Liver (tissue), 10 donors: ENCODE measurements at places on chromosomes 13 and 19. TPM values are rescaled to one million over a fixed set of nuclear protein-coding genes. Genes with fewer than 3 reads are reported as not detected.

DNA sequence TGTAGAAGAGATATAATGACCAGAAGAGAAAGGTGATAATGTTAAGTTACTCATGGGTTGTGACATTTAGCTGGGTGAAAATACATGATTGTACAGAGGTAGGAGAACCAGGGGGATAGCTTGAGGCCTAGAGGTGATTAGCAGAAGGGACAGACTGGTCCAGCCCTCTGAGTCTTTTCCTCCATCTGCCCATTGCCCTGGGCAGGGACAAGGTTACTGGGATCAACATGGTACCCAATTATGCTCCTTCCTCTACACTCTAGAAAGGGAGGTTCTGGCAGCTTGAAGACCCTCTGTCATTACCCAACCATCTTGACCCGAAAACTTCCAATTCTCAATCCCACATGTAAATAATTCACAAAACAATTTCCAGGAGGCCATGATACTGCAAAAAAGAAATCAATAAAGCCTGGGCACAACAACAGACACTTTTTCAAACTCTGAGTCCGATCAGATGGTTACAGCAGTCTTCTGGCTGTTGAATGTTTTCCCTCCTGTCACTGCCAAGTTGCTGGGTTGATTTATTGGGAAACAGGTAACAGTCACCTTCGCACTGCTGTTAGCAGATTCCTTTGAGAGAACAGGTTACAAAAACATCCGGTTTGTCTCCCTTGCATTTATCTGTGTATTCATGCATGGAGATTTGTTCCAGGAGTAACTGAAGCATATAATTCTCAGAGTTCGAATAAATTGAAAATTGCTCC lies 239.1 kb upstream of the HTR2A start:
- H3K4me3 ChIP-seq, result no peak overlapping the region
- DNase-seq, result no peak
- no peaks in the 10 kb centered on the region for H3K36me3 ChIP-seq
- H3K27me3 ChIP-seq, result no peaks in the 10 kb centered on the region

DNA sequence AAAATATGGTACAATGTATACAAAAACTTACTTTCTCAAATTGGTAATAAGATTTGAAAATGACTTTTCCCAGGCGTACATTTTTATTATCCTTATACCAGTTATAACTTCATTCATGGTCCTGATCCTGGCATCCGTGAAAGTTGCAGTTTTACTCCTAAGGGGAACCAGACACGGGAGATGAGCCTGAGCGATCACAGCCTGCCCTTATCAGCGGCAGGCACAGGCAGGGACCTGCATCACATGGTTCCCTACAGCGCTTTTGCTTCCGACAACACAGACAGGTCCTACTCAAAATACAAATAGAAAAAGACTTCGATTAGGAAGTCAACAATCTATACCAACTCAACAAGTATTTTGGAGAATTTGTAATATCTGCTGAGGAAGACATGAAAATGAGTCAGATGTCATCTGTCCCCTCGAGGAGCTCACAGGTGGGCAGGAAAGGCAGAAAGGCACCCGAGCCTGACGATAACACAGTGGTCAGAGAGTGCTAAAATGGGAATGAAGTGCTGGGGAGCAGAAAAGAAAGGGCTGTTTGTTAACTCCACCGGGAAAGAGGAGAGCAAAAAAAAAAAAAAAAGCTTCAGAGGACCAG lies 93.4 kb downstream of the ABCC4 start:
- no peaks in the 10 kb centered on the region for H3K27me3 ChIP-seq
- no peak for DNase-seq
- H3K4me3 ChIP-seq, result no peak overlapping the region
- H3K27ac ChIP-seq, result no peak overlapping the region
- no peaks in the 10 kb centered on the region for H3K4me1 ChIP-seq

DNA sequence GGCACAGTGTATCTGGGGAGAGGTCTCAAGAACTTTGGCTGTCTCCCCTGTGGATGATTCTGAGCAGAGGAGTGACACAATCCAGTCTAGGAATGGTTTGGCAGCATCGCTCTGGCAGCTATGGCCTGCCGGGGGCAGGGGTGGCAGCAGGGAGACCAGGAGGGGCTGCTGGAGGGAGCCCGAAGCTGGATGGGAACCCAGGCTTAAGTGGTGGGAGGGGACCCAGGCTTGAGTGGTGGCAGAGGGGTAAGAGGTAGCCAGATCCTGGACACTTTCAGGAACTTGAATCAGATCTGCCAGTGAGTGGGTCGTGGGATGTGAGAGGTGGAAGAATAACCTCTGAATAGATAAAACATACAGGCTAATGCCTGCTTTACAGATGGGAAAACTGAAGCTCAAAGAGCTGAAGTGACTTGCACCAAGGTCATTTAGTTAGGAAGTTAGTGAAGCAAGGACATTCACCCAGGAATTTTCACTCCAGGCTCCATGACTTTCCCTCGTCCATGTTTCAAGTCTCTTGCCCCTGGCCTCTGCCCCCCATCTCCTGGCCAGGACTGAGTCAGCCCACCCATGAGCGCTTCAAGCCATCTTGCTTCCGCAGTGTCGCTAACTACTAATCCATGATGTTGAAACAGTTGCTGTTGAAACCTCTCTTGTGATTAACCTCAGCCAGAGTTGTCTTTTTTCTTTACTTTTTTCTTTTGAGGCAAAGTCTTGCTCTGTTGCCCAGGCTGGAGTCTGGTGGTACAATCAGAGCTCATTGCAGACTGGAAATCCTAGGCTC lies 29.9 kb upstream of the C1QTNF9 start:
- no peak overlapping the region for H3K27ac ChIP-seq
- DNase-seq, result no peak
- H3K27me3 ChIP-seq, result no peaks in the 10 kb centered on the region
- H3K36me3 ChIP-seq, result peaks cover 6% of the 10 kb centered on the region

GRCh38 chr19:7294558-7295212 lies 471 bp upstream of the INSR start:
- no peaks in the 10 kb centered on the region for H3K36me3 ChIP-seq
- H3K4me3 ChIP-seq, result peak overlapping the region; percentile 97
- H3K4me1 ChIP-seq, result peaks cover 11% of the 10 kb centered on the region
- peak overlapping the region; percentile 95 for H3K27ac ChIP-seq
- no peaks in the 10 kb centered on the region for H3K27me3 ChIP-seq

- DNase-seq, result no peak
- H3K27ac ChIP-seq, result no peak overlapping the region
- peaks cover 9% of the 10 kb centered on the region for H3K4me1 ChIP-seq
- no peak overlapping the region for H3K4me3 ChIP-seq
- H3K36me3 ChIP-seq, result no peaks in the 10 kb centered on the region
- H3K27me3 ChIP-seq, result no peaks in the 10 kb centered on the region
These were observed 3.8 kb downstream of the COMMD6 start for GRCh38 chr13:75533861-75534260.

The ZNF749 gene
- 11.6 TPM for total RNA-seq

GRCh38 chr19:37251308-37252229 lies 33.6 kb downstream of the ZNF383 start:
- no peaks in the 10 kb centered on the region for H3K36me3 ChIP-seq
- no peak overlapping the region for H3K27ac ChIP-seq
- peak overlapping the region; percentile 6 for H3K4me3 ChIP-seq

DNA sequence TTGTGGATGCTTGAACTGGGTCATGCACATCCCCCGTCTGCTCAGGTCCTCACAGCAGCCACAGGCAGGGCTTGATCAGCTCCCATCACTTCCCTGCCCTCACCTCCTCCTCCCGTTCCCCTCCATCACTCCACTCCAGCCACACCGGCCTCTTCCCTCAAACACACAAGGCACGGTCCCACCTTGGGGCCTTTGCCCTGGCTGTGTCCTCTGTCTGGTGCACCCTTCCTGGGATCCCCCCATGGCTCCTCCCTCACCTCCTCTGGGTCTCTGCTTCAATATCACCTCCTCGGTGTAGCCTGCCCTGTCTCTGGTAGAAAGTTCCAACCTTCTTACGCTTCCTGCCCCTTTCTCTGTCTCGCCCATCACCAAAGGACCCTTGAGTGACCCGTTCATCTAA lies 16.0 kb downstream of the GTPBP3 start:
- H3K27ac ChIP-seq, result no peak overlapping the region
- no peak for DNase-seq
- H3K27me3 ChIP-seq, result no peaks in the 10 kb centered on the region
- no peaks in the 10 kb centered on the region for H3K36me3 ChIP-seq
- H3K4me1 ChIP-seq, result no peaks in the 10 kb centered on the region

The ZNF304 gene
- 3.2 TPM for total RNA-seq
